Sigmoid colon (tissue), 7 donors: ENCODE measurements at places on chromosomes 16 and 17. TPM values are rescaled to one million over a fixed set of nuclear protein-coding genes. Genes with fewer than 3 reads are reported as not detected.

Gene KCNH4
- total RNA-seq, result not detected

DNA sequence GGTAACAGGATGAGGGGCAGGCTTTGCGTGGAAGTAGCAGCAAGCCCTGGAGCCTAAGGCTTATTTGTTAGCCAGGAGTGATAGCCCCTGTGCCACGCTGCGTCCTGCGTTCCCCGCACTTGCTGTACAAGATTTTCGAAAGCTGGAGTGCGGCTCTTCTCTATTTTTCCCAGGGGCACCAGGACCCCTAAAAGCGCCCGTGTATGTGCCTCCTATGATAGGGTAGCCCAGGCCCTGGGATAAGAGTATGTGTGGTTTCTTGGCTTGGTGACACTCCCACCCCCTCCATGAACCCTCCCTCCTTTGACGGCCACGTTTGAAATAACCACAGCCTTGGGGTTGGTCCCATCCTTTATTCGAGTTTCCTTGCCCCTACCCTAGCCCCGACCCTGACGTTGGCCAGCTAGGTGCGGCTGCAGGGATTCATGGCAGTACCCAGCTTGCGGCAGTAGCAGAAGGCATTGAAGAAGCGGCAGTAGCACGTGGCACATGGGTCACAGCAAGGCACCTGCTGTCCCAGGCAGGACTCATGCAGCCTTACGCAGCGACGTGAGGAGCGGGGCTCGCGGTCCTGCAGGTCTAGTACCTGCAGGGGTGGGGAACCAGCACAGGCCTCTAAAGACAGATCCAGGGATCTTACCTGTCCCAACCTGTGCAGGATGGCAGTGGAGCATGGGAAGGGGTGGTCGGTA is 968 bp downstream of the AGRP start:
- no peak for DNase-seq

DNA sequence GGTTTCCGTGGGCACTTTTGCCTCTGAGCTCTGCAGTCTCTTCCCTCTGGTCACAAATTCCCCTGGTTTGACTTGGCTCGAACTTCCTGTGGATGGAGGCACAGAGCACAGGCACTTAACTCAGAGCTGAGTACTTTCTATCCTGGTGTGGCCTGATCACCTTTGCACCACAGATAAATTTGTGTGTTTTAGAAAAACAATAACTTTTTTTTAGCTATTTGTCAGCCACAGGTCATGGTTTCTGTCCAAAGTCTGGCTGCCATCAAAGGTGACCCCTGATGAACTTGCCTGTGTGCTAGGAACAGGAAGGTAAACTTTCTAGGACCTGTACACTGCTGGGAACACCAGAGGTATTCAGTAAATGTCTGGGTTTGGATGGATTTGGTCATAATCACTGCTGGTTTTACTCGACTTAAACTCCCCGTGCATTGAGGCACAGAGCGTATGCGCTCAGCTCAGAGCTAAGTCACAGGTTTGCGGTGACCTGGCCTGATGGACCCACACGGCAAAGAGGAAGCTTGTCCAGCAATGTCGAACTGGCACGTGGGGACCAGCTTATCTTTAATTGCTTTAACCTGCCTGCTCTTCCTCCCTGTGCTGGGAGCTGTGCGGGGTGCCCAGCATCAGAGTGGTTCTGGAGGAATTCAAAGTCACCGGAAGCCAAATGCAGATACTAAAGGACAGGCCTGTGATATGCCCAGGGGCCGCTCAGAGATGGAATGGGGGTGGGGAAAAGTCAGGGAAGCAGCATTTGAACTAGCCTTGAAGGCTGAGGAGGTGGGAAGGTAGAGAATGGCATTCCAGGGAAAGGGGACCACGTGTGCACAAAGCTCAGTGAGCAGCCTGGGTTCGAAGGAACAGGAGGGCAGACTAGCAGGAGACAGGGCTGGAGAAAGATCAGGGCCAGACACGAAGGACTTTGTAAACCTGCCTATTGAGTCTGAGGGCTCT is 12.9 kb downstream of the SLC13A5 start:
- DNase-seq, result peak; percentile 22

- no peak for DNase-seq
Measured at GRCh38 chr17:28528327-28529012, 22.3 kb downstream of the FOXN1 start.

DNA sequence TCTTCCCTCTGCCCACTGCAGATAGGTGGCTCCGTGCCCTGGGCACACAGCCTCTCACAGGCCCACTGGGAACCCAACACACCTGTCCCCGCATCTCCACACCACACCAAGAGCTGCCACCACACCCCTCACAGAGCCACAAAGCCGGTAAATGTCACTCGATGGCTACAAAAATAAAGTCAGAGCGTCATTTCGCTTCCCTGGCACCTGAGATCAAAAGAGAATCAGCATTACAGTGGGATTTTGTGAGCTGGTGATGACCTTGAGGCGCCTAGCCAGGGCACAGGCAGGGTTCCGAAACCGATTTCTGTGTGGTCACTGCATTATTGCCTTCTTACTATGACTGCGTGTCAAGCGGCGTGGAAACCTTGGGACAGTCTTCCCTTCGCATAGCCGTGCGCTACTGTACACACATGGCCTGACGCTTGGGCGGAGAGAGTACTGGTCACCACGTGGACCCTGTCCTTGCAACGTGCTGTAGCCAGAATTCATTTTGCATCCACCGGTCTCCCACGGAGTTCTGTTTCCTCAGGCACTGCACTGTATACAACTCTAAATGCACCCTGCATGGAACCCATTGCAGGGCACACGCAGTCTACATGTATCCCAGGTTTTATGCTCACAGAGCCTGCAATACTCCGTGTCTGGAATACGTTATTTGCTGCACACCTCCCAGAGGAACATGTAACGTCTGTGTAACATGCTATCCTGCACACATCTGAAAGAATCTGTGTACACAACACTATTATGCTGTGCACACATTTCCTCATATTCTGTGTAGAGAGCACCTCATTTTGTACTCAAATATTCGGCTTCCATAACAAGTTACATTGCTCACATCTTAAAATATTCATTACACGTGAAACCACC is 5.8 kb upstream of the FOXF1 start:
- DNase-seq, result peak; percentile 82

DNA sequence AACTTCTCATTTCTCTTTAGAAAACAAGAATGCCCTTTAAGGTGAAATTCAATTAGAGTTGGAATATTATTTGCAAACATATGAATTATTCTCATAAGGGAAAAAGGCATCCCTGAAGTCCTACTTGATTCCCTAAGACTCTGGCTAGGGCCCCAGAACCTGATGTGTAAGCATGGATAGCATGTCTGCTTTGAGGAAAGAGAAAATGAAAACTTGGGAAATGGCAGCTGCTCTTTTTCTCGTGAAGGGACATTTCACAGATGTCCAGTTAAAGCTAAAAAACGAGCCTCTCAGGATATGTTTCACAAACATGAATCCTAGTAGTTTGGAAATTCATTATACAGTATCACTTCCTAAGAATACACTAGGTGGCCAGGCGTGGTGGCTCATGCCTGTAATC is 112.3 kb upstream of the CLEC3A start:
- DNase-seq, result no peak
